ENCODE measurements at places on chromosomes 2 and 18. TPM values are rescaled to one million over a fixed set of nuclear protein-coding genes. Genes with fewer than 3 reads are reported as not detected.

The SETBP1 gene
- total RNA-seq: 2.2 TPM

DNA sequence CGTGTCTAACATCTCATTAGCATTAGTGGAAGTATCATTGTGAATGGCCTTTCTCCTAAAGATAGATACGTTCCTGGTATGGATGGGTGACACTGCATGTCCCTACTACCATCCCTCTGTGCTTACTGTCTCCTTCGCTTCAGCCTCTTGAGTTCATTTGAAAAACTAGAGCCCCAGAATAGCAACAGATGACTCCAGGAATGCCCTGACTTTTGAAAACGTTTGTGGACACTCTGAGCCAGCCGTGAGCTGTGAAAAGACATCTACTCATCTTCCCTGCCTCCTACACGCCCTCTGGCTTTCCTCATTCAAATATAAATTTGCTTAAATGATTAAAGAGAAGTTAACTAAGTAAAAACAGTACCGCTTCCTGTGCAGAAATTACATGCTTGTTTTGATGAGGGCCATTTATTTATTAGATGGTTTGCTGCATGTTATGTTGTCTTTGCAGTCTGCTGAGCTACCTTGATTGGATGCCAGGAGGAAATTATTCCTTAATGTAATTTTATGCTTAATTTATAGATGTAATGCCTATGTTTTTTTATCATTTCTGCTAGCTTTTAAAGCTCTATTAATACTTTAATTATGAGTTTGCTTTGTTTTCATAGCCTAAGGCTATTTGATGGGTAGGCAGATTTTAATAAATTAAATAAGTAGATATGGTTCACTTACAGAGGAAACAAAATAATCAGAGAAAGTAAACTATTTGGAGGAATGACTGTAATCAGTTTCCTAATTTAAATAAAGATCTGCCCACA, 32.1 kb upstream of the MYO3B start:
- peak; percentile 25 for DNase-seq

The DYSF gene
- total RNA-seq: 114 TPM

- DNase-seq: peak; percentile 49
Observed at GRCh38 chr2:240988146-240988545, 10.3 kb upstream of the SNED1 start.

The LPIN2 gene
- total RNA-seq: 22.9 TPM

The POTEJ gene
- not detected for total RNA-seq

GRCh38 chr2:160287476-160287875, 87.4 kb upstream of the ITGB6 start:
- no peak for DNase-seq

DNA sequence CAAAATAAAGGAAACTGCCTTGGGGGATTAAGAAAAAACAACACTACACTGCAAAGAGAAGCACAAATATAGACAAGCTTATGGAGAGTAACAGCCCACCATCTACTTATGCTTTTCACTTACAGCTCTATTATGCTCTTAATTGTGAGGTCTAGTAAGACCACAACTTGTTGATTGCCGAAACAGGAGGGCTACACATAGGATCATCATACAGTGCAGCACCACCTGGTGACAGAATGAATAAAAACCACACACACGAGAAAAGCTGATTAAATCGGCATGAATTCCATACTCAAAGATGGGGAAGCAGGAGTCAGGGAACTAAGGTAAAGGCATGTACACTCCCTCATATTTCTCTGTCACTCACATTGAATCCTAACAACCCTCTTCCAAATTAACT, 259.2 kb downstream of the IKZF2 start:
- DNase-seq: peak; percentile 53

The OSR1 gene
- total RNA-seq: 2.5 TPM

DNA sequence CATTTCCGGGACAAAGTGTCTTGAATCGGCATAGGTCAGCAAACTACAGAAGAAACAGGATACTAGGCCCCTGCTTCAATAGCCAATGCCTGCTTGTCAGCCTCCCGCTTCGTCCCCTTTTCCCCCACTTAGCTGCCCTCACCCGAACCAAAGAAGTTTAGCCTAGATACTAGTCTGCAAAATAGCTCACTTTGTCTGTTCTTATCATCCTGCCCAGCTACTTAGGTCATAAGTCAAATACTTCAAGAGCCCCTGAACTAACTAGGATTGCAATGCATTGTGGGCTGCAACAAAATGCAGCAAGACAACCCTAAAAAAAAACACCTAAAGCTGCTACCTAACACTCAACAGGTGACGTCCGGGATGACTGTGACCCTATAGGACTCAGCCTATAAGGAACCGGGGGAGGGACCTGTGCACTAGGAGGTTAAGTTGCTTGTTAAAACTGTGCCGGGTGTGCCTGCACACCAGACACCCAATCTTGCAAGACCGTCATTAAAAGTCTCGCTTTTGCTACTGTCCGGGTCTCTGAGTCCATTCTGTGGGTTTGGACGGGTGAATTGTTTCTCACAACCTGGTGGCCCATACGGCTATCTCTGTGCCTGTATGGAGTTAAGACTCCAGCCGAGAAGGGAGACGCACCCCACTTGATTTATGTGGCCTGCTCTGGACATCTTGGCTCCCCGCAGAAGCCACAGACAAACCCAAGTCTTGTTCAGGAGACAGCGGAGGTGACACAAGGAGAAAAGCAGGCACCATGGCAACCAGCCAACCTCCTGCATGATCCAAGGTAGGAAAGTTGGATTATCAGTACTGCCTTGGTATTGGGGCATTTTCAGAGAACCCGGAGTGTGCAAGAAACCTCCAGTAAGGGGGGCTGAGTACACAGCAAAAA, 105.9 kb downstream of the HIBCH start:
- DNase-seq: peak; percentile 46

- no peak for DNase-seq
Observed at GRCh38 chr2:120758181-120759144, 22.8 kb downstream of the GLI2 start.

DNA sequence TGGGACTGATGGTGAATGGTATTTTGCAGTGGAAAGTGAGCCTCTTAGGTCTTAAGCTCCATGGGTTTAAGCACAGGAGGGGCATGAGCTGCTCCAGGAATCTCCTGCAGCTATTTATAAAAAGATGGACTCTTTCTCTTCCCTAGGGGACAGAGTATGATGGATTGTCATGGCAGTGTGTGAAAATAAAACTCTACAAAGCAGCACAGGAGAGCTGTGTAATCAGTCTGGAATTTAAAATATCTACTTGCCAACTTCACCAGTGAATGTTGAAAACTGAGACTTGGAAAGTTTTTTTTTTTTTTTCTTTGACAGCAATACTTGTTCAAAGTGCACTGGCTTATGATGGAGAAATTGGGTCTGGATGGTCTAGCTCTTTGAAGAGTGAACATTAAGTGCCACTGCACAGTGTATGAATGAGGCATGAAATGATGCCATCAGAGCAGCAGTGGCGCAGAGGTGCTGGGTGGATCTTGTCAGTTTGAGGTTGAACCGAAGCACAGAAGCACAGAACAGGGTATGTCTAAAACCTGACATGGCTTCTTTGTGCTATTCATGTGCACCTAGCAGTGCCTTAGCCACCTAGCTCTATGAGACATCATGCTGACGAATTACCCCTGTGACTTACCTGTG, 245.4 kb downstream of the PTPRM start:
- DNase-seq: peak; percentile 82

The C18orf54 gene
- total RNA-seq: 3.0 TPM

- DNase-seq: no peak
Observed at GRCh38 chr2:171411791-171412483, 21.9 kb downstream of the METTL8 start.

GRCh38 chr2:151277067-151277466, 12.4 kb downstream of the NMI start:
- DNase-seq: peak; percentile 57

The LRP1B gene
- total RNA-seq: 0.05 TPM

DNA sequence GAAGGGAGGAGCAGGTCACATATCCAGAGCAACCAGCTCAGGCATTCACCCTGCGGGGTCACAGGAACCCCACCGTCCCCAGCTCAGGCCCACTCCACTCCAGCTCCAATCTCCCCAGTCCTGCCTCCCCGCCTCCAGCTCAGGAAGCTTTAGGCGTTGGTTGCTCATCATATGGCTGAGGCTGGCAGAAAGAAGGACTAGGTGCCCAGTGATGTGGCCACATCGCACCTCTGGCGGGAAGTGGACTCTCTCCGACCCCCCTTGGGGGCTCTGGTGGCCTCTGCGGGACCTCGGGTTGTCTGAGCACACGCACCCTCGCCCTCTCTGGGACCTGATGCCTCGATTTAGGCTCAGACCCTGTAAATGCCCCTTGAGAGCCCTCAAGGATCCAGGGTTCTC, 187.7 kb downstream of the ZFP36L2 start:
- DNase-seq: no peak

DNA sequence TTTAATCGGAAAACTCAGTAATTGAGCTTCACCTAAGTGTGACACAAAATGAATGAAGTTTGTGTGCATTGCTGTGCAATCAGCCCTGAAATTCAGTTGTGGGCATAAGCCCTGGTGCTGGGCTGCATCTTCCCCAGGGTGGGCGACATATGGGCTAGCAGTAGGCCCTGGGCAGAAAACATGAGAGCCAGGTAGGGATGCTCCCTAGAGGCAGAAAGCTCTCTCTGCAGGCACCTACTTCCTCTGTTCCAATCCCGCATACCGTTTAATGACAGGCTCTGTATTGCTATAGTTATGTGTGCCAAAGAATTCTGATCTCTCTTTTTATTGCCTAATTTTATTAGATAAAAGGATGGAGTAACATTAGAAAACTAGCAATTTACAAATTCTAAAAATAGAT, 456.7 kb downstream of the NRXN1 start:
- DNase-seq: no peak

DNA sequence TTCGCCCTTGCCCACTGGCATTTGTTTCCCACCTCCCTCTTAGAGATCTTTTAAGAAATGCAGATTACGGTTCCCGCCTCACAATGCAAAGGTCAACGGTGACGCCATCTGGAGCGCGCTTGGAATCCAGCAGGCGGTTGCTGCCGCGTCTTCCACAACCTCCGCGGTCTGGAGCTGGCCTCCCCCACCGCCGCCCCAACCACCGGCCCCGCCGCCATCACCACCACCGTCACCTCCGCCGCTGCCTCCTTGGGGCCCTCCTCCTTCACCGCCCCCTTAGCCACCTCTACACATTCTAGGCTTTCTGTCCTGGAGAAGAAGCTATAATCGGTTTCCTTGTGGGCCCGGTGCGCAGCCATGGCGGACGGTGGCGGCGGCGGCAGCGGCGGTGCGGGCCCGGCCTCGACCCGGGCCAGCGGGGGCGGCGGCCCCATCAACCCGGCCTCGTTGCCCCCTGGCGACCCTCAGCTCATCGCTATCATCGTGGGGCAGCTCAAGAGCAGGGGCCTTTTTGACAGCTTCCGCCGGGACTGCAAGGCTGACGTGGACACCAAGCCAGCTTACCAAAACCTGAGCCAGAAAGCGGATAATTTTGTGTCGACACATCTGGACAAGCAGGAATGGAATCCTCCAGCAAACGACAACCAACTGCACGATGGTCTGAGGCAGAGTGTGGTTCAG, at the start of gene BOD1L2:
Gene BOD1L2, plus strand, starts transcription at position 132 of the 681 bp plus-strand sequence. Its CDS starts 226 bp downstream, at position 358.
- DNase-seq: no peak

The FKBP7 gene
- 27.2 TPM for total RNA-seq

- no peak for DNase-seq
Observed at GRCh38 chr18:52822160-52822559, 482.2 kb downstream of the DCC start.

The KCNE4 gene
- total RNA-seq: 27.1 TPM

The REG3A gene
- not detected for total RNA-seq

The RAPGEF4 gene
- total RNA-seq: 1.5 TPM

The ONECUT2 gene
- not detected for total RNA-seq

DNA sequence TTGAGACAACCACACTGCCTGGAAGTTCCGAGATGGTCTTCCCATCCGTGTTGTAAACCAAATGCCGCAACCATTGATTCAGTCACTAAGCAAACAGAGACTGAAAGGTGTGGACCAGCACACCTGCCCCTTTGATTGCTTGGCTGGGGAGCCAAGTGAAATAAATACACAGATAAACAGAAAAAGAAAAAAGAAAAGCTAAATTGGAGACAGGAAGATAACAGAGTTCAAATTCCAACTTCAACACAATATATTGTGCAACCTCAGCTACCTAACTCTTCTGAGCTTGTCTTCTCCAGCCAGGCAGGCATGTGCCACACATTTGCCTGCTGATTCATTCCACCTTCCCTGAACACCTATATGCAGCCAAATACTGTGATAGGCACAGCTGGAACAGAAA, 110.9 kb downstream of the PID1 start:
- no peak for DNase-seq

- DNase-seq: no peak
Observed at GRCh38 chr2:137975280-137976271, 11.3 kb downstream of the HNMT start.

DNA sequence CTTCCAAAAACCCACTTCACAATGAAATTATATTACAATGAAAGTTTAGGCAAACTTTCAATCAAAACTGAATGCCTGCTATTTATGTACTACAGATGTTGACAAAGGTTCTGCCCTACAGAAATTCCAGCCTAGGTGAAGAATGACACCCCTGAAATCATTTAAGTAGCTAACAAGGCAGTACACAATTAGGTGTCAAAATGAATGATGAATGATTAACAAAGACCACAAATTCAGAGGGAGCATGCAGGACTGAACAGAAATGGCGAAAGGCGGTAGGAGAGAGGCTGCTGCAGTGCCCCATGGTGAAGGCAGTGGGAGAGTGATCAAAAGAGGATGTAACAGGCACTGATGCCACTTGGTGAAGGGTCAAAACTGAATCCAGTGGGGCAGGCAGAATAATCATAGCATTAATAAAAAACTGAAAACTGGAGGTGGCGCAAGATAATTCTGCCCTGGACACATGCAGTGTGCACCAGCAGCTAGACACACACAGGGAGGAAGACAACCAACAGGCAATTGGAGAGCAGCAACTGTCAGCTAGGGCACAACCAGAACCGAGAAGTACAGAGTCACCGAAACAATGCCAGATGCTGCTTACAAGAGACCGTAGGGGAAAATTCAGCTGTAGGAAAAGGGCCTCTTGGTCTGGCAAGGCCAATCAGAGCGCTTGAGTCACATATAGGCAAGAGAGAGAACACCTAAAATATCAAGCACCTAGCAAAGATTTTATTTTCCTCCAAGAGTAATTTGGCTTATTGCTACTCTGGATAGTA, 4.5 kb downstream of the TMEM131 start:
- DNase-seq: no peak

The CIB4 gene
- not detected for total RNA-seq

- DNase-seq: no peak
Observed at GRCh38 chr18:5628512-5629255, 84.9 kb upstream of the EPB41L3 start.

DNA sequence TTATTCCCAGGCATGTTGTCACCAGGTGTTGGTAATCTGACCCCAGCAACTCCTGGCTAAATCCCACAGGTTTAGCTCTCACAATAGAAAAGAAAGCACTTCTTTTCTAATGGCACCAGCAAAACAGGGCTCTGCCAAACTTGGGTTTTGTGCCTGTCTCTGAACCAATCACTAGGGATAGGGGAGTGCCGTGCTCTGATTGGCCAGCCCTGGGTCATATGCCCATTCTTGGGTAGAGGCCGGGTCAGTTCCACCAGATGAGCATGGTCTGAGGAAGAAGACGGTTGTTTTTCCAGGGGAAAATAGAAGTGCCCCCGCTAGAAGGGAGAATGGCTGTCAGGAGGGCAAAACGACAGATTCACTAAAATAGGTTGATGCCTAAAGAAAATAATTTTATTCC, 14.7 kb downstream of the CDK15 start:
- no peak for DNase-seq
